Calu3 (cell line): ENCODE measurements at places on chromosomes 16 and 17. TPM values are rescaled to one million over a fixed set of nuclear protein-coding genes. Genes with fewer than 3 reads are reported as not detected.
A peak's percentile ranks its signal among the peaks of the same experiment; 100 is the strongest.

DNA sequence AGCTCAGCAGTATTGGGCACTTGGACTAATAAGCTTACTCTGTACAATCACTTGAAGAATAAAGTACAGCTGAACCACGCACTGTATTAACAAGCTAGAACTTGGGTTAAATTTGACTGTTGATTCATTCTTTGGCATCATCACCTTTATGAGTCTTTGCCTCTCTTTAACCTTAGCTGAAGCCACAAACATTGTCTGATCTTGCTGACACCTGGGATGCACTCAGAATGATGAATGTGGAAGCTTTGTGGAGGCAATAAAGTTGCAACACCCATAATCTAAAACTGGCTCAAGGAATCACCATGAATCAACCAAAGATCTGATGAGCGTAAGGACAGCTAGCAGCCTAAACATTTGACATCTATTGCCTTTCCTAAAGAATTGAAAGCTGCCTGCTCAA is 590.6 kb upstream of the SOX9 start:
- H3K36me3 ChIP-seq: no peaks in the 10 kb centered on the region
- H3K27me3 ChIP-seq: no peaks in the 10 kb centered on the region

GRCh38 chr17:77145612-77146245 is 5.0 kb downstream of the SEC14L1 start:
- H3K27me3 ChIP-seq: no peaks in the 10 kb centered on the region
- H3K36me3 ChIP-seq: peaks cover 38% of the 10 kb centered on the region
- peak overlapping the region; percentile 85 for H3K27ac ChIP-seq
- peak; percentile 60 for DNase-seq
- peaks cover 43% of the 10 kb centered on the region for H3K4me1 ChIP-seq
- peak overlapping the region; percentile 57 for H3K4me3 ChIP-seq

- H3K4me3 ChIP-seq: no peak overlapping the region
- no peak for DNase-seq
- peaks cover 7% of the 10 kb centered on the region for H3K27me3 ChIP-seq
Observed at GRCh38 chr17:70161519-70161918, 7.8 kb upstream of the KCNJ2 start.

GRCh38 chr17:80751946-80752581 is 207.4 kb downstream of the RPTOR start:
- H3K36me3 ChIP-seq: peaks cover 8% of the 10 kb centered on the region
- no peak overlapping the region for H3K4me3 ChIP-seq
- no peak for DNase-seq
- H3K27me3 ChIP-seq: no peaks in the 10 kb centered on the region

GRCh38 chr17:51121620-51122472 is 1.2 kb upstream of the SPAG9 start:
- peaks cover 50% of the 10 kb centered on the region for H3K36me3 ChIP-seq
- H3K4me3 ChIP-seq: peak overlapping the region; percentile 99
- H3K27me3 ChIP-seq: no peaks in the 10 kb centered on the region
- peaks cover 56% of the 10 kb centered on the region for H3K4me1 ChIP-seq

GRCh38 chr16:75965504-75966374 is 239.4 kb upstream of the CPHXL start:
- no peak overlapping the region for H3K4me3 ChIP-seq
- no peak overlapping the region for H3K27ac ChIP-seq
- no peaks in the 10 kb centered on the region for H3K4me1 ChIP-seq
- DNase-seq: no peak
- no peaks in the 10 kb centered on the region for H3K27me3 ChIP-seq

DNA sequence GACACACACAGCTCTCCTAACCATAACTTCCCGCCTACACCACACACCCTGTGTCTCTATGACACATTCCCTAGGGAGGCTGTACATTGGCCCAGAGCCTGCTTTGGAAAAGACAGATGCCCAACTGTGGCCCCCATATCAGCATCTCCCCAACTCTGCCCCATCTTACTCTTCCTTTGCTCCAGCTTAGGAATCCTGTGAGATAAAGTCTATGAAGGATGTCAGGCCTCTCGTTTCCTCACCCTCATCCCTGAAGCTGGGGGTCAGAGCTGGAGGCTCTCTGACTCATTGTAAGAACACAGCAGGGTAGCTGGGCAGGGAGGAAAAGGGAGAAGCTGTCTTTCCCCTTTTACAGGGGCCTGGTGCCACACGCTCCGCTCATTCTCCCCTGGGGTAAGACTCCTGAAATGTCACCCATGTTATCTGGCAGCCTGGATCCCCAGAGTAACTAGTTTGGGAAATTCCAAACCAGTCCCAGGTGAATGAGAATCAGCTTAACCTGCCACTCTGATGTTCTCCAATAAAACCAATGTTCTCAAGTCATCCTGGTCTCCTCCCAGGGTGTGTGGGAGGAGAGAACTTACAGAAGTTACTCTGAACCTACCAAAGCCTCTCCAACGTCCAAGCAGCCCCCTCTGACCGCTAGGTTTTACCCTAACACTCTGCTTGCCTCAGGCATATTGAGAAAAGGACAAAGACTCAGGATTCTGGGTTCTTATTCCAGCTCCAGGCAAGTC is 2.8 kb downstream of the RAPGEFL1 start:
- peak; percentile 79 for DNase-seq
- peak overlapping the region; percentile 11 for H3K27ac ChIP-seq
- peaks cover 56% of the 10 kb centered on the region for H3K4me1 ChIP-seq
- peak overlapping the region; percentile 0 for H3K4me3 ChIP-seq
- no peaks in the 10 kb centered on the region for H3K27me3 ChIP-seq

GRCh38 chr16:16005721-16006120 is 56.3 kb downstream of the ABCC1 start:
- H3K4me3 ChIP-seq: no peak overlapping the region
- no peak for DNase-seq
- no peak overlapping the region for H3K27ac ChIP-seq
- no peaks in the 10 kb centered on the region for H3K27me3 ChIP-seq
- peaks cover 20% of the 10 kb centered on the region for H3K36me3 ChIP-seq
- peaks cover 15% of the 10 kb centered on the region for H3K4me1 ChIP-seq

DNA sequence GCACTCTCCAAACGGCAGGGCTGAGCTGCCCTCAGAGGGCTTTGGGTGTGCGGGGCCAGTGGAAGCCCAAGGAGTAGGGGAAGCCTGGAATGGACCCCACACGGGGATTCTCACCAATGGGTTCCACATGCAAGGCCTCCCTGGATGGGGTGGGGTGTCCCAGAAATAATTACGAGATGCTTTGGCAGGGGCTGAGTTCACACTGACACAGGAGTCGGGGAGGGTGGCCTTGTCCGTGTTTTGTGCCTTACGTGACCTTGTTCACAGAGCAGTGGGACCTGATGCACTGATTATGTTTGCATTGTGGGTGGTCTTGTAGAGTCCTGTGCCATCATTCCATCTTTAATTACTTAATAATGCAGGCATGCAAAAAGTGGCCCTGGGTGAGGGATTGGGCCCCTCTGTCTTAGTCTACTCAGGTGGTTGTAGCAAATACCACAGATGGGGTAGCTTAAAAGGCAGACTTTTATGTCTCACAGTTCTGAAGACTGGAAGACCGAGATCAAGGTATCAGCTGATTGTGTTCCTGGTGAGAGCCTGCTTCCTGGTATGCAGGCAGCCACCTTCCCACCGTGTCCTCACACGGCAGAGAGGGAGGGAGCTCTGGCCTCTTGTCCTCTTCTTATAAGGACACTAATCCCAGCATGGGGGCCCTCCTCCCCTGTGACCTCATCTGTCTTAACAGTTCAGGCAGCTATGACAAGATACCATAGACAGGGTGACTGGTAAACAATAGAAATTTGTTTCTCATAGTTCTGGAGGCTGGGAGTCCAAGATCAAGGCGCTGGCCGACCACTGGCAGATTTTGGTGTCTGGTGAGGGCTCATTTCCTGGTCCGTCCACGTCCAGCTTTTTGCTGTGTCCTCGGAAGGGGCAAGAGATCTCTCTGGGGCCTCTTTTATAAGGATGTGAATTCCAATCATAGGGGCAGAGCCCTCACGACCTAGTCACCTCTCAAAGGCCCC is 239.4 kb downstream of the IRF8 start:
- no peak for DNase-seq
- H3K27me3 ChIP-seq: peaks cover 98% of the 10 kb centered on the region
- no peaks in the 10 kb centered on the region for H3K4me1 ChIP-seq
- no peak overlapping the region for H3K27ac ChIP-seq
- H3K4me3 ChIP-seq: no peak overlapping the region

- peaks cover 33% of the 10 kb centered on the region for H3K36me3 ChIP-seq
- no peaks in the 10 kb centered on the region for H3K27me3 ChIP-seq
- no peak overlapping the region for H3K4me3 ChIP-seq
- no peak for DNase-seq
- peaks cover 9% of the 10 kb centered on the region for H3K4me1 ChIP-seq
Observed at GRCh38 chr16:15616475-15617165, 26.3 kb downstream of the MARF1 start.

DNA sequence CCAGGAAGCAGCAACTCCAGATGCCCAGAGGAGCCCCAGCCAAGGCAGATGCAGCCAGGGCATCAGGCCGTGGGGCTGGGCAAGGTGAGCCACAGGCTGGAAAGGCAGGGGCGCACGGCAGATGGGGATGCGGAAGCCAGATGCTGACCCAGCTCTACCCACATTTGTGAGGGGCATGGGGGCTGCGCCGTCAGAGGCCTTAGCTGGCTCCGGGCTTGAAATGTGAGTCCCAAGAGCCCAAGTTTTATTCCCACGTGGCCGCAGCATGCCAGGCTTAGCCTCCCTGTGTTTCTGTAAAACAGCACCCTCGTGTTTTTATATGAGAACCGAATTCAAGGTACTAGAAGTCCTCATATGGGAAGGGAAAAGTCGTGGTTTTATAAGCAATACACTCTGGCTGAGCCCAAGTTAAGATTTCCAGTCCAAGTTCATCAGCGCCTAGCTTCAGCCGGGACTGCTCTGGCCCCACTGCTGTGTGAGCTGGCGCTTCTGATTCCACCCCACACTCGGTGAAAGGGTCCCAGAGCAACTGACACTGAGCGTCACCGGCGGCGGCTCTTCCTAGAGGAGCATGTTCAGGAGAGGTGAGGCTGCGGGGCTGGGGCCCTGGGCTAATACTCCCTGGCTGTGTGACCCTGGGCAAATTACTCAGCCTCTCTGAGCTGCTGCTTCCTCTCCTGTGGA is 6.7 kb upstream of the C16orf95 start:
- no peak overlapping the region for H3K4me3 ChIP-seq
- no peaks in the 10 kb centered on the region for H3K27me3 ChIP-seq
- H3K4me1 ChIP-seq: peaks cover 3% of the 10 kb centered on the region

GRCh38 chr16:11050944-11051343 is 106.6 kb downstream of the CLEC16A start:
- no peak for DNase-seq
- no peak overlapping the region for H3K4me3 ChIP-seq
- H3K36me3 ChIP-seq: peaks cover 5% of the 10 kb centered on the region
- H3K27ac ChIP-seq: no peak overlapping the region
- no peaks in the 10 kb centered on the region for H3K27me3 ChIP-seq

GRCh38 chr17:78883533-78884131 is 19.4 kb downstream of the CEP295NL start:
- H3K27ac ChIP-seq: peak overlapping the region; percentile 92
- DNase-seq: peak; percentile 83
- no peaks in the 10 kb centered on the region for H3K27me3 ChIP-seq
- peak overlapping the region; percentile 58 for H3K4me3 ChIP-seq

- peaks cover 5% of the 10 kb centered on the region for H3K36me3 ChIP-seq
- no peak overlapping the region for H3K4me3 ChIP-seq
- no peak overlapping the region for H3K27ac ChIP-seq
- no peak for DNase-seq
- no peaks in the 10 kb centered on the region for H3K27me3 ChIP-seq
Observed at GRCh38 chr17:2266045-2266864, 37.3 kb downstream of the SMG6 start.

DNA sequence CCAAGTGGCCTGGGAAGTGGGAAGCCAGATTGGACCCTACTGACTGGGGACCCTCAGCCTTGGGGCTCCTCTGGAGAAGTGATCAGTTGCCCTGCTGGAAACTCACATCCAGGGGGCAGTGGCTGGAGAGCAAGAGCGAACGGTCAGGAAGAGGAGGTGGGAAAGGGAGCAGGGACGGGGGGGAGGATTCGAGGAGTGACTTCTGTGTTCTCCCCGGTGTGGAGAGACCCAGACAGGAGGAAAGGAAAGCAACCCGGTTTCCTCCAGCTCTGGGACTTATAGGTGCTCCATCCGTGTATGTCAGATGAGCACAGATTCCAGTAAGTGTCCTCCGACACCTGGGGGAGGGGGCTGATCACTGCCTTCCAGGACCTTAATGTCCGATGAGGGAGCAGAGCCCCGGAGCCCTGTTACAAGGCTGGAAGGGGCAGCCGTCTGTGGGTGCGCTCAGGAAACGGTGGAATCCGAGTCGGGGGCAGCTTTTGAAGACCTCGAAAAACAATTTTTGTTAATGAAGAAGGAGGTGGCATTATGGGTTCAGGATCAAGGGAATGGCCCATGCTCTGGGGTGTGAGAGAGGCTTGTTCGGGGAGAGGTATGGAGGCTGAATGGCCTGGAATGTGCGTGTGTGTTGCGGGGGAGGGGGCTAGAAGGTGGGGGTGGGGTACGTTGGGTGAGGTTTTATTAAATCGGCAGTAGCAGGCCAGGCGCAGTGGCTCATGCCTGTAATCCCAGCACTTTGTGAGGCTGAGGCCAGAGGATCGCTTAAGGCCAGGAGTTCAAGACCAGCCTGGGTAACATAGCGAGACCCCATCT is 34.8 kb upstream of the NDRG4 start:
- peak; percentile 27 for DNase-seq
- peak overlapping the region; percentile 50 for H3K27ac ChIP-seq
- H3K4me3 ChIP-seq: peak overlapping the region; percentile 69

- peak overlapping the region; percentile 64 for H3K27ac ChIP-seq
- no peak for DNase-seq
- H3K27me3 ChIP-seq: peaks cover 13% of the 10 kb centered on the region
- peak overlapping the region; percentile 88 for H3K4me3 ChIP-seq
- H3K4me1 ChIP-seq: peaks cover 15% of the 10 kb centered on the region
- peaks cover 18% of the 10 kb centered on the region for H3K36me3 ChIP-seq
Observed at GRCh38 chr16:56682703-56683397, 580 bp downstream of the MT1X start.

DNA sequence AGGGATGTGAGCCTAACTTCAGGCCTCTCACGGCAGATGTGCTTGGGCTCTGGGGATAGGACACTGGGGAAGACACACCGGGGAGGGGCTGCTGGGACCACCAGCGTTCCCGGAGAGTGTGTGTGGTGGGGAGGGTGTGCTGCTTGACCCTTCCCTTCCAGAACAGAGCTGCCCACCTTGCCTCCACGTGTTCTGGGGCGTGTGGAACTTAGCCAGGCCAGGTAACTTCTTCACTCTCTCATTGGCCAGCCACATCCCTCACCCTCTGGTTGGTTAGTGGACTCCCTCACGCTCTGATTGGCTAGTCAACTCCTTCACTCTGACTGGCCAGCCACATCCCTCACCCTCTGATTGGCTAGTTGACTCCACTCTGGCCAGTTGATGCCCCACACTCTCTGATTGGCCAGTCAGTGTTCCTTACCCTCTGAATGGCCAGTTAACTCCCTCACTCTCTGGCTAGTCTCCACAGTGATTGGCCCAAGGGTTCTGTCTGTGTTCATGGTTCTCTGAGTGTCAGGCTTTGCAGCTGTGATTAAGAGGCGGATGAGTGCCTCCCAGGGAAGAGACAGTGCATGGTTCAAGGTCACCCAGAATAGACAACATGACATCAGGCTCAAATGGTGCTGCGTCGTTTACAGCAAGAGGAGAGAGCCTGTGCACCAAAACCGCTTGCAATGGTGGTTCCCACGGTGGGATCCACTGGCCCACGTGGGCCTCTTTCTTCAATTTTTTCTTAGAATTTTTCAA is 10.0 kb downstream of the TMEM235 start:
- H3K27me3 ChIP-seq: peaks cover 14% of the 10 kb centered on the region
- no peaks in the 10 kb centered on the region for H3K4me1 ChIP-seq
- no peak for DNase-seq
- no peak overlapping the region for H3K27ac ChIP-seq
- H3K36me3 ChIP-seq: no peaks in the 10 kb centered on the region

Gene RRAD
- total RNA-seq: 1.3 and 2.2 TPM in 2 replicates

Gene RGS11
- 0.85 and 1.7 TPM in 2 replicates for total RNA-seq

Gene RUNDC3A
- 0.86 and 1.2 TPM in 2 replicates for total RNA-seq

Gene MARCHF10
- total RNA-seq: not detected in 2 replicates

Gene HOXB1
- not detected in 2 replicates for total RNA-seq

Gene TBC1D3B
- total RNA-seq: 71.6 and 73.5 TPM in 2 replicates

Gene TUBB3
- total RNA-seq: 52.1 and 61.5 TPM in 2 replicates

Gene TPSG1
- not detected in 2 replicates for total RNA-seq
